ENCODE measurements at places on chromosomes 2 and 18.

DNA sequence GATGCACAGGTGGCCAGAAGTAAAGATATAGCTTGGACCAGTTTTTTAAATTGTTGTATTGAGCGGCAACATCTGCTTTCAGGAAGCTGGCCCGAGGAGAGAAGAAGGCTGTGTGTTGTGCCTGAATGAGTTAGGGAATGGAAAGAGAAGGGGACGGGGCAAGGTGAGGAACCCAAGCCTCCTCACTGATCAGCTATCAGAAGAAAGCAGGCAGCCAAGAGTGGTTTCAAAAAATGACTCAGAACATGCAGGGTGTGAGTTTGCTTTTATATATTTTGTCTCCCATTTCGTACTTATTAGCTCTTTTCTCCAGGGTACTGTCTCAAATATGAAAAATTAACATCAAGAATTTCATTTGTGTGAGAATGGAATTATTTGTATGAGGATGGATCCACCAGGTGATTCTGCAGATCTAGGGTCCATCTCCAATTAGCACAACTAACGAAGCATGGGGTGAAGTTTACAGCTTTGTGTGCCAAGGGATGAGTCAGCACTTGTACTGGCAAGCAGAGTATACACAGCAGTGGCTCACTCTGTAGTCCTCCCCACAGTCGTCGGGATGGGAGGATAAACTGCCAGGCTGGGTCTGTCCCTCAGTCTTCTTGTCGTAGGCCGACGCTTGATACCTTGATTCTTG is 175.7 kb downstream of the PIEZO2 start:
- no peak for DNase-seq

GRCh38 chr2:42139101-42139500 is 30.1 kb upstream of the EML4 start:
- DNase-seq = no peak

DNA sequence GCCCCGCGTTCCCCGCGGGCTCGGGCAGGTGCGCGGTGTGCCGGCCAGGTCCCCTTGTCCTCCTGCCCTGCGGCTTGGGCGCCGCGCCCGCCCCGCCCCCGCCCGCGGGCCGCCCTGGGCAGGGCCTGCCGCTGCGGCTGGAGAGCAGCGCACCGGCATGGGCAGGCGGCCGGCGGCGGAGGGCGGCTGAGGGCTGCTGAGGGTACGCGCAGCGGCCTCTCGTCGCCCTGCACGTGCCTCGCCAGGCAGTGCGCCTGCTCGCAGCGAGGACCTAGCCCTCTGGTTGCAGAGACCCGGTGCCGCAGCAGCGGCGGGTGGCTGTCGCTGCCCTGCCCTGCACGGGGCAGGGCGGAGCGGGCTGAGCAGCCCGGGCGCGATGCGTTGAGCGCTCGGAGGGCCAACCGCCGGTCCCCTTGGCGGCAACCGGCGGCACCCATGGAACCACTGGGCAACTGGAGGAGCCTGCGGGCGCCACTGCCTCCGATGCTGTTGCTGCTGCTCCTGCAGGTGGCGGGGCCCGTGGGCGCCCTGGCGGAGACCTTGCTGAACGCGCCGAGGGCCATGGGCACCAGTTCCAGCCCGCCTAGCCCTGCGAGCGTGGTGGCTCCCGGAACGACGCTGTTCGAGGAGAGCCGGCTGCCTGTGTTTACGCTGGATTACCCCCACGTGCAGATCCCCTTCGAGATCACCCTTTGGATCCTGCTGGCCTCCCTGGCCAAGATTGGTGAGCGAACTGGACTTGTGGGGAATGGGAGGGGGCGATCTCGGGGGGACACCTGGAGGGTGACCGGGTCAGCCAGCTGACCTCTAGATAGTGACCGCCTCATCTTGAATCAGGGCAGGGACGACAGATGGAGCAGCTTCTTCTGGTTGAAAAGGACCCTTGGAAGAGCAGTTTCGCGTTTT is at the start of gene SLC9A2:
SLC9A2 (plus strand) TSS at position 140 of the 906 bp plus-strand sequence; CDS start at position 436, 296 bp downstream.
- no peak for DNase-seq

DNA sequence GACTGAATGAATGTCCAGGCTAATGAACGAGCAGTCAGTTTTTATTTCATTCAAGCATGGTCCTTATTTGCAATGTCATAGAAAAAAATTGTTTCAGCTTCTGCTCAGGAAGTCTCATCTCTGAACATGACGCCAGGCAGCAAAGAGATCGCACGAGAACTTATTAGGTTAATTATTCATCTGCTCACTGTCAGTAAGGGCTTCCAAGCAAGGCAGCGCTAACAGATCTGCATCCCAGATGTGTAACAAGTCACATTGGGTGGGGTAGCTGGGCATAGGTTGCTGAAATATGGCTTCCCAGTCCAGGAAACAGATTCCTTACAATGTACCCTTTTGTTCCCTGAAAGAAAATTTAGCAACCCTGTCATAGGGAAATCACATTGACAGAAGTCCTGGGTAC is 63.5 kb downstream of the ANKRD44 start:
- no peak for DNase-seq

- no peak for DNase-seq
Observed at GRCh38 chr2:79612999-79613398, 100.1 kb downstream of the CTNNA2 start.

- no peak for DNase-seq
Observed at GRCh38 chr2:182834293-182834692, 32.1 kb downstream of the FRZB start.

DNA sequence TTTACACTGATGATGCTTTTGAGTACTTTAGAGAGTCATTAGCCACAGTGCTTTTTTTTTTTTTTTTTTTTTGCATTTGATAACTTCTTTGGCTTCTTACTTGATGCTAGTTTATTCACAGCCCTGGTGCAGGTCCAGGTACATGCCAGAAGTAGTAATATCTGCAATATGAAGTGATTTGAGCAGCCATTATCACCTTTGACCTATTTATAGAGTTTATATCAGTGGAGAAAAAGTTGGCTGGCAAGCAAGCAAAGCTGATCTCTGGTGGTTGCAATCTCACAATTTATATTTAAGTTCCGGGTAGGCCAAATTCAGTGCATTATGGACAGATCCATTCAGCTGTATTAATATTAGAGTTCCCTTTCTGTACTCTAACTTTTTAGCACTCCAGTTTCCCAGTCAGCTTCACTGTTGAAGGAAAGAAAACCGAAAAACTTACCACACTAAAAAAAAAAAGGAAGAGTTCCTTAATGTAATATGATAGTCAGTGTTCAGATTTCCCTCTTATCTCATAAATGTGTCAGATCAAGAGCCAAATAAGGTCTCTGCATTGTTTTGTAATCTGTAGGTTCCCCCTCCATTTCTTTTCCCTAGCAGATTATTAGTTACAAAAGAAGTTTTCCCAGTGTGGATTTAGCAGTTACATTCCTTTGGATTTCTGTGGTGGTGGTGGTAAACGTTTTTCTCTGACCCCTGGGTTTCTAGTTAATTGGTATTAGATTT is 78.6 kb downstream of the HAUS1 start:
- DNase-seq = no peak

DNA sequence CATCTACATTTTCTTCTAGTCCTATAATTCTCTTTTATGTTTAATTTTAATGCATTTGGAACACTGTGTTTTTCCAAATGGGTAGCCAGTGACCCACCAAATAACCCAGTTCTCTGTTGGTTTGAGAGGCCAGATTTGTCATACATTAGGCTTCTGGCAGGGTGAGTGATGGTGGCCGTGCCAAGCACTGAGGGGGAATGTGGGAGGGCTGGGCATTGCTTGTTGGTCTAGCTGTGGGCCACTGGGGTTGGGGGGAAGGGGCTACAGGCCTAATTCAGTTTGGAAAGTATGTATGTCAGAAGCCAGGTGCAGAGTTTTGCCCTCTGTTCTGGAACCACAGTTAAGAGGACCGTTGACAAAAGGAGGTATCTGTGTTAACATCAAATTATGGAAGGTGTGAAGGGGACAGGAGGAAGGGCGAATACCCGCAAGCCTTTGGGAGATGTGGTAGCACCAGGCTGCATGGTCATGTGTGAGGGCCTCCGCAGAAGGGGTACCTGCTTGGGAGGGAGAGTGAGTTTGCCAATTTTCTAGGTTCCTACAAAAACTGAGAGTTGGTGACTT is 38.1 kb upstream of the SCLY start:
- no peak for DNase-seq

DNA sequence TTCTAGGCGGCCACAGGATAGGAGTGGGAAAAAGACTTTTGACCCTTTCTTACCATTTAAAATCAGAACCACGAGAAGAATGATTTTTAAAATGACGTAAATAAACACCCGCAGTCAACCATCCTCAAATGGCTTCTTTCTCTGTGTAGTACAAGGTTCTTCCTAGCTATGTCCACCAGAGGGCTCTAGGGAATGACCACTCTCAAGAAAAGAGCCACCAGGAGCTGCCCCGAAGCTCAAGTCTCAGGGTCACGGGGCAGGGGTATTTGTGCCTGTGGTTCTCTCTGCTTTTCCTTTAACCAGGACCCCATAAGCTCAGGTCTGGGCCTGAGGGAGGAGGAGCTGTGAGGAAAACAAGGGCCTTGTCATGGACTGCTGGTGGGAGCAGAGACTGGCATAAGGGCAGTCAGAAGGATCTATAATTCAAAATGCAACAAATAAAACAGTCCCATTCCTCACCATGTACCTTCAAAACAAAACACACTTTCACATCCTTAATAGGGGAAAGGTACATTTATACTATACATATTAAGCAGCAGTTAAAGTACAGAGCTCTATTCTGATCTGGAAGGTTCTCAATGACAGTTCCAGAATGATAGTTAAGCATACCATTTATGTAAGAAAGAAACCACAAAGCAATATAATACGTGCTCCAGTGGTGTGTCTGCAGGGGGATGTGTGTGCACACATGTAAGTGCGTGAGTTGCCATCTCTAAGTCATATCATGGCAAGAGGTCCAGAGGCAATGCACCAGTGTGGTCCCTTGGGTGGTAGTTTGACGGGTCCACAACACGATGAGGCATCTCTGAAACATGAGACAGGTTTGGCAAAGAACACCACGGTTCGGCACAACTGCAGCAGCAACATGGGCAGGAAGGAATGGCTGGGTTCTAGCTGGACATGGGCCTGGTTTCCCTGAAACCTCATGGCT is 18.6 kb downstream of the LYPD1 start:
- DNase-seq = peak; percentile 12

DNA sequence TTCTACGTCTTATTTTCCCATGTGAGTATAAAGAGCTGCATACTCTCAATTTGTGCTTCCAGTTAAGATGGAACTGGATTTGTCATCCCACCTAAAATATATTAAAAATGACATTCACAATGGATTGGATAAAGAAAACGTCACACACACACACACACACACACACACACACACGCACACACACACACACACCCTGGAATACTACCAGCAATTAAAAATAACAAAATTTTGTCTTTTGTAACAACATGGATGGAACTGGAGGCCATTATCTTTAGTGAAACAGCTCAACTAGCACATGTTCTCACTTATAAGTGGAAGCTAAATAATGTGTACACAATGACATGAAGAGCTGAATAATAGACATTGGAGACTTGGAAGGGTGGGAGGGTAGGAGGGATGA is 3.8 kb upstream of the QPCT start:
- no peak for DNase-seq

DNA sequence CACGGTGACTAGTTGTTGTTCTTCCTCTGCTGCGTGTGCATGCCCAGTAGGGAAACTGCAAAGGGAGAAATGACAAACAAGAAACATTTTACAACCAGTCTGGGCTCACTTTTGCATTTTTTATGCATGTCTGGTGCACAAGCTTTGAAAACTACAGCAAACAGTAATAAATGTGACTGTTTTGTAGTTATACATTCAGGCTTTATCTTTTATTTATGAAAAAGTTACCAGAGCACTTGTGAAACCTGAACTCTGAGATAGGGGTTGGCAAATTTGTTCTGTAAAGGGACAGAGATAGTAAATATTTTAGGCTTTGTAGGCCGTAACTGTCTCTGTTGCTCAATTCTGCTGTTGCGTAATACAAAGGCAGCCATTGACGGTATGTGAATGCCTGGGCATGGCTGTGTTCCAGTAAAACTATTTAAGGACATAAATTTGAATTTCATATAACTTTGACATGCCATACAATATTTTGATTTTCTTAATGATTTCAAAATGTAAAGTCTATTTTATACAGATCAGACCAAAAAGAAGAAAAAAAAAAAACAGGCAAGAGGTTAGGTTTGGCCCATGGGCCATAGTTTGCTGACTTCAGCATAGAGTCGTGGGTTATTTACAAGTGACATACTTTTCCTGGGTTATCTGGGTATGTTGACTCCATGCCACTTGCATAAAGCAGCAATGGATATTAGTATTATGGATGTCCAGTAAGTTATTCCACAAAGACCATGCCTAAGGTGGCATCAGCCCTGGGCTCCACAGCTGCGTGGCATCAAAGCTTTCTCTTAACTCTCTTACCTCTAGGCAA is 53.6 kb upstream of the EML6 start:
- no peak for DNase-seq

- DNase-seq = no peak
Observed at GRCh38 chr2:43070030-43070429, 156.4 kb downstream of the ZFP36L2 start.

DNA sequence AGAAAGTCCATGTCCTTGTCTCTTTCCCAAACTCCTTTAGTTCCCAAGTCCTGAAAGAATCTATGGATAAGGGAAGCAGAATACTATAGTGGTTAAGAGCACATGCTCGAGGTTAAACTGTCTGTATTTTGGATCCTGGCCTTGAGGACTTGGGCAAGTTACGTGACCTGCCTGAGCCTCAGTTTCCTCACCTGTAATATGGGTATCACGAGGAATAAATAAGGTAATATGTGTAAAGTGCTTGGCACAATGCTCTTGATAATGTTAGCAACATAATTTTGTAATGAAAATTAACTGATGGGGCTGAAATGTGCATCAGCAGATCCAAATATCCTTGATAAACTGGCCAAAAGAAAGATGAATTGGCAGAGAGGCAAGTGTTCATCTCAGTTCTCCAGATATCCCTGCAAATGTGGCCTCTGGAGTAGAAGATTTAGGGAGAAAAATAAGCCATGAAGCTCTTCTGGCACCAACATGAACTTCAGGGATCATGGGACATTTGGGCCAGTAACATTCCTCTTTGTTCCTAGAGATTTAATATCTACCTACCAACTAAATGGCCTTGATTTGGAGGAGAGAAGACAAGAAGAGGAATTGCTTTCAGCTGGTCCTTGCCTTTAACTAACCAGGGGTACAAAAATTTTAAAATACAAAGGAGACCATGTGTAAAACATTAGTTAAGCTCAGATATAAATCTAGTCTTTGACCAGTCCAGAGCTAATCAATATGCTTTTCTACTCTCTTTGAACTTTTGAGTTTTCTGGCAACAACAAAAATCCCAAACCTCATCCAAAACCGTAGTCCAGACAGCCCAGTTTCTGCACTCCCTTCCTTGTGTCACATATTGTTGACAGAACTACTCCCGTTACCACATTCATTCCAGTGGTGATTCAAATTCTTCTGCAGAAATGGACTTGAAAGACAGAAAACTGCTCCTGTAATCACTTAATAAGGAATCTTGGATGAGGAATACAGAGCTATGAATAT is 52.7 kb upstream of the EML4 start:
- no peak for DNase-seq

GRCh38 chr2:54009549-54009948 is 38.8 kb upstream of the PSME4 start:
- no peak for DNase-seq

DNA sequence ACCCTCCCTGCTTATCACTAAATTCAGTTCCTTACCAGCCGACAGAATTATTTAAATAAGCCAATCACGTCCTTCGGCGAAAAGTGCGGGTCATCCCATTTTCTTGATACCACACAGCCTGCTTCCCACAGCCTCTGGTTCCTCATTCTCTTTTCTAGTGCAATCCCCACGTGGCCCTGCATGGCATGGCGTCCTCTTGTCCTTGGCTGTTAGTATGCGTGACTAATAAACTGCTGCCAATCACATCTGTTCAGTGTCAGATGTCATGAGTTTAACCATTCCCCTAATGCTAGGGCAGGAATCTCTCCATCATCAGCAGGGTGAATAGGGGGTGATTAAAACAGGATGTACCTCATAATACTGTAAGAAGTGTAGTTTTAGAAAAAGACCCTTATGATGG is 62.8 kb upstream of the TSPYL6 start:
- no peak for DNase-seq
